Left lung (tissue), 14 donors: ENCODE measurements at places on chromosomes 5 and 9.

DNA sequence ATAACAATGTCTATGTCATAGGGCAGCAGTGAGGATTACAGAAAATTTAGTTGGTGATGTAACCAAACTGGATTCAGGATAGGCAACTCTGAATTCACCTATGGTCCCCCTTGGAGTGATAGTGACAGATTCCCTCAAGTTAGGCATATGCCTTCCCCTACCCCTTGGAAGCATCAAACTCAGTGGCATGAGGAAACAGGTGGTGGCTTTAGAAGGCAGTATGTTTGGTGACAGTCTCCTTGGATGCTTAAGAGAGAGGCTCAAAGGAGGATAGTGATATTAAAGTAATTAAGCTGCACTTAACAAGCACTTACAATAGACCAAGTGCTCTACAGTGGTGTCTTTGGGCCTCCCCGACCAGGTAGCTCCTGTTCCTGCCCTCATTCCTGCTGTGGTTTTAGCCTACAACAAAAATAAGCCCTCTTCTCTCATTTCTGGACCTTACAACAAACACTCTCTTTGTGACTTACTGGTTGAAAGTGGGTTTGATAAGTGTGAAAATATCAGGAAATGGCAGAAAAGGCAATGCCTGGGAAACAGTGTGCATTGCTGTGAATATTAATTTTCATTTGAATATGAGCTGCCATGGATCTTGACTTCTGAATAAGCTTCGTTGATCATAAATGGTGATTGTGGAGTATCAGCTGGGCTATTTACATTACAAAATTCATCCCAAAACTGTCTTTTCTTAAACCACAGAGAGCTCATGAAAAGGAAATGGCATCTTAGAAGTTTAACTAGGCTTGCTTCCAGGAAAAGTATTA is 29.2 kb downstream of the NR4A3 start:
- DNase-seq, result no peak

DNA sequence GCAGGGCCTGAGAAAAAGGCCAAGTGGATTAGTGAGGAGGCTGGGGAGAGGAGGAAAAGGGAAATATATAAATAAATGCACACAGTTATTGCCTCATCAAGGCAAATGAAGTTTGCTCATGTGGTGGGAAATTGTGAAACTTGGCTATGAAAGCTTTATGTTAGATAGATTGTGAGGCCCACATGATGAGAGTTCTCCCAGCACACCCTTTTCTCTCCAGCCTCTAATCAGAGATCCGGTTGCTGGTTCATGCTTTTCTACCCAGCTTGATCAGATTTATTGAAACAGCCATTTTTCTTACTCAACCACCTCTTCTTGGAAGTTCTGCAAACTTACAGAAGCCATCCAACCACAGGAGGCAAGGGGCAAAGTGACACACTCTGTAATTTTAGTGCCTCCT is 125.8 kb upstream of the KLF4 start:
- DNase-seq, result no peak

DNA sequence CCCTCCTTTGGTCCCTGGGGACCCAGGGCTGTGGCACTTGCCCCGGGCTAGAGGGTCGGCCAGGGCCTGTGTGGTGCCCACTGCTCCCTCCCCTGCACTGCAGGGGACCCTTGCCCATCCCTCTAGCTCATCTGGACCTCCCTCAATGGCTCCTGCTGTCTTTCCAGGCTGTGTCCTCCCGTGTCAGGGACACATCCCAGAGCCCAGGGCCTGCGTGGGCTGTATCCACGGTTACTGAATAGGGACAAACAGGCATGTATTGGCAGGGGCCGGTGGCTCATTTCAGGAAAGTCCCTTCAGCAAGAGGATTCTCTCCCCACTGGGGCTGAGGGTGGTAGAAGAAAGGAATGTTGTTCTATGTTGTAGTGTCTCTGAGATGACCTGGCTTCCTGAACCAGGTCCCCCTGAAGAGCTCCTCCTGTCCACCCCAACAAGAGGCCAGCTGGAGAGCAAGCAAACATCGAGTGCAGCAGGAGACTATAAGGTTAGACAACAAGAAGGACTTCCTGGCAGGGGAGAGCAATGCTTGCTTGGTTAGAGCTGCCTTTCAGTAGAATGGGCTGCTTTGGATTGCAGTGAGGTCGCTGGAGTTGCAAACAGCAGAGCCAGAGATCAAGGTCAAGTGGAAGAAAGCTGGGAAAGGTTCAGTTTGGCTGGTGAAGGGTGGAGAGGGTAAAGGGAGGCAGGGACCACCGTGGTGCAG is 1.0 kb upstream of the CRB2 start:
- no peak for DNase-seq

GRCh38 chr5:91266184-91266705 is 116.9 kb downstream of the ARRDC3 start:
- no peak for DNase-seq

DNA sequence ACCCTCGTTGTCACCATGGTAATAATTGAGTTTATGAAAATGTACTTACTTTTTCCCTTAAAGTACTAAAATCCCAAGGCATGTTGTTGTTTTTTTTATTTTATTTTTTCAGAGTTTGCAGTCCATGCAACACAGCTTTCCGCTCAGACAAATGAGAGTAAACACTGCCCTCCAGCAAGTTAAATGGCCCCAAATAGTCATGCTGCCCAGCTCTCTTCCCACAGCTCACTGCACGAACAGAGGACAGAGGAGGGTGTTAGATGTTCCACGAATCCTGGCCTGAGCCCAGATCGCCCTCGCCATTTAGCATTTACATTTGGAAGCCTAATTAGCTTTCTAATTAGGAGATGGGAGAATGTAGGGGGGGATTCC is 1.9 kb downstream of the NIM1K start:
- DNase-seq, result no peak

DNA sequence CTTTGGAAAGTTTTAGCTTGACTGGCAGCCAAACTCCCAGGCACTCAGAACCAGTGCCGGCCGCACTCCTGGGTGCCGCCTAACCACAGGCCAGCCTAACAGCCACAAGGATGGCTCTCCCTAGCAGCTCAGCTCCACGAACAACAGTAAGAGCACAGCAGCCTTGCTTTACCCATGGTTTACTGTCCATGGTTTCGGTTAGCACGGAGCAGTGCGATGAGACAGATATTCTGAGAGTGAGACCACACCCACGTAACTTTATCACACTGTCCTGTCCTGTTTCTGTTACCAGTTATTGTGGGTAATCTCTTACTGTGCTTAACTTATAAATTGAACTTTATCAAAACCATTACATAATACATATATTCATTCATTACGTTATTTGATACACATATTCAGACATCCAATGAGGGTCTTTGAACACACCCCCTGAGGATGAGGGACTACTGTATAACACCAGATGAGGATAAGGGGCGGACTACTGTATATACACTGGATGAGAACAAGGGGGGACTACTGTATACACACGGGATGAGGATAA is 12.4 kb downstream of the CLPTM1L start:
- DNase-seq, result no peak

DNA sequence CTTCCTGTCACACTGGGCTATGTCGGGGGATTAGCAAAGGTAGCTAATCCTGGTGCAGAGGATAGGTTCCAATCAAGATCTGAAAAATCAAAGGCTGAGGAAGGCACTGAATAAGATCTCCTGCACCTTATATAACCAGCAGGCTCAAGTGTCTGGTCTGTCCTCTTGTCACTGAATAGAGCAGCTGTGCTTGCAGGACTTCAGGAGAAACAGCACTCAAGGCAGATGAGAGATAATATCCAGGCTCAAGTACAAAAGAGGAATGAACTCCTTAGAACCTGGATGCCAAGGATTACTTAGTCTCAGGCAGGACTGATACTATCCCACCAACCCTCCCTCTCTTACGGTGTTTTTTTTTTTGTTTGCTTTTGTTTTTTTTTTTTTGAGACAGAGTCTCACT is 108.8 kb upstream of the LRRTM2 start:
- DNase-seq, result no peak

- DNase-seq, result no peak
Measured at GRCh38 chr5:329768-330167, 8.3 kb downstream of the AHRR start.

GRCh38 chr9:37191403-37192089 is 71.2 kb downstream of the ZCCHC7 start:
- DNase-seq, result no peak

DNA sequence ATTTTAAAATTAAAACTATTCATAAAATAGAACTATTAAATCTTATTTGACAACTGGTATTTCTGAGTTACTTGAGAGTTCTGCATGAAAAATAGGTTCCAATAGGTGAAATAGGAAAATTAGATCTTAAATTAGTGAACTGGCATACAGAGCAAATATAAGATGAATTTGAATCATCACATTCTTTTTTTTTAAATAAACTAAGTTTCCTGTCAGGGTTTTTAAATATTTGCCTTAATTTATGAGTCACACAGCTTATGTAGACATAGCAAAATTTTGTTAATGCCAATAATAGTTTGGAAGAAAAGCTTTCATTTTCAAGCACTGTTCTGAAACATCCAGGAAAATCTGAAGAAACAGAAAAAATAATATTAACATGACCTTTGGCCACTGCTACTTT is 311.7 kb upstream of the HAPLN1 start:
- DNase-seq, result no peak

- no peak for DNase-seq
Measured at GRCh38 chr5:97735209-97735608, 552.2 kb upstream of the RIOK2 start.

GRCh38 chr9:131439224-131439623 is 45.3 kb downstream of the PRRC2B start:
- no peak for DNase-seq

- DNase-seq, result no peak
Measured at GRCh38 chr9:130975932-130976841, 32.8 kb upstream of the LAMC3 start.
